ENCODE measurements at places on chromosomes 5 and 9. TPM values are rescaled to one million over a fixed set of nuclear protein-coding genes. Genes with fewer than 3 reads are reported as not detected.

Gene IL11RA
- 4.9 TPM for total RNA-seq

Gene DOLPP1
- total RNA-seq = 31.9 TPM

Gene MSX2
- total RNA-seq = 0.17 TPM

Gene PLCXD3
- total RNA-seq = not detected

Gene CDKN2B
- total RNA-seq = 0.83 TPM

Gene PHF24
- total RNA-seq = 0.14 TPM

Gene SLC25A48
- 1.5 TPM for total RNA-seq

Gene SLC9A3
- total RNA-seq = 3.1 TPM

Gene GARIN3
- total RNA-seq = not detected

Gene SLCO4C1
- total RNA-seq = 6.7 TPM

Gene PCDHB7
- total RNA-seq = 0.39 TPM

Gene TSSK1B
- total RNA-seq = 0.52 TPM

Gene ADAMTSL2
- total RNA-seq = 1.1 TPM

Gene TNC
- 2.7 TPM for total RNA-seq

Gene IFNK
- not detected for total RNA-seq

Gene TSLP
- 0.35 TPM for total RNA-seq

Gene PPP3R2
- not detected for total RNA-seq

Gene FBLL1
- total RNA-seq = 7.1 TPM

Gene SLC27A4
- 25.3 TPM for total RNA-seq

Gene CCDC183
- total RNA-seq = 1.1 TPM

Gene BSPRY
- 7.7 TPM for total RNA-seq

Gene PCA3
- total RNA-seq = not detected

Gene HRCT1
- total RNA-seq = not detected

Gene TEK
- total RNA-seq = 7.9 TPM
